Naive thymus-derived CD8-positive, alpha-beta T cell (primary cell): ENCODE measurements at places on chromosomes 1 and 21. TPM values are rescaled to one million over a fixed set of nuclear protein-coding genes. Genes with fewer than 3 reads are reported as not detected.

- H3K36me3 ChIP-seq: no peaks in the 10 kb centered on the region
- no peak for DNase-seq
- no peaks in the 10 kb centered on the region for H3K27me3 ChIP-seq
- no peak overlapping the region for H3K27ac ChIP-seq
- H3K4me1 ChIP-seq: no peaks in the 10 kb centered on the region
Observed at GRCh38 chr1:185441605-185442004, 124.6 kb upstream of the IVNS1ABP start.

- H3K27me3 ChIP-seq: no peaks in the 10 kb centered on the region
- H3K36me3 ChIP-seq: peaks cover 5% of the 10 kb centered on the region
- DNase-seq: no peak
- no peak overlapping the region for H3K4me3 ChIP-seq
Observed at GRCh38 chr1:77227381-77227780, 8.2 kb upstream of the PIGK start.

GRCh38 chr21:22536509-22536908, 1538.3 kb downstream of the NCAM2 start:
- H3K27me3 ChIP-seq: no peaks in the 10 kb centered on the region
- H3K36me3 ChIP-seq: peaks cover 3% of the 10 kb centered on the region
- no peak for DNase-seq
- no peaks in the 10 kb centered on the region for H3K4me1 ChIP-seq

DNA sequence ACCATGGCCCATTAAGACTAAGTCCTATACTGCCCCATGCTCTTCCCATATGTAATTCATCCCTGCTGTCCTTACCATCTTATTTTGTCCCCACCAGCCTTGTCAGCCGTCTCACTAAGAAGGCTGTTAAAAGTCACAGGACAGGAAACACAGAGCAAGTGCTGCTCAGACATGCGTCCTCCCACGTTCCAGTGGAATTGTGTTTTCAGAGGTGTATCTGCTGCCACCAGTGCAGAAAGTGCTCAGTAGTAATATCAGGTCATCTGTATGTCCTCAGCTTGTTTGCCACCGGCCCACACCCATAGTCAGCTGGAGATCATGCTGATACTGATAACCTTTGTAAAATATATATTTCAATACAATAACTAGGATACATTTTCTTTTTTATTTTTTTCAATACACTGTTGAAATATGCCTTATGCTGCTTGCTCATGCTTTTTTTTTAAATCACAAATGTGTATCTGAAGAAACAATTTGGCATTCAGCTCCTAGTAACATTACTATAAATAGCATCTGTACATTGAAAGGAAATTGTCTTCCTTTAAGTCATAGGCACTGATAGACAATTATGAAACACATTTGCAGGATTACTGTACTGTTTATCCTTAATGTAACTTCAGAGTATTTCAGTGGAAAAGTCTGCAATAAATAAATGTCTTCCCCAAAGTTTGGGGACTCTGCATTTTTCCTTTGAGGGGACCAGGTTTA, 156.9 kb downstream of the EDEM3 start:
- no peak for DNase-seq
- no peak overlapping the region for H3K4me3 ChIP-seq
- H3K27me3 ChIP-seq: no peaks in the 10 kb centered on the region
- no peaks in the 10 kb centered on the region for H3K4me1 ChIP-seq

- H3K27me3 ChIP-seq: peaks cover 14% of the 10 kb centered on the region
- no peaks in the 10 kb centered on the region for H3K36me3 ChIP-seq
- H3K4me1 ChIP-seq: no peaks in the 10 kb centered on the region
- H3K4me3 ChIP-seq: no peak overlapping the region
- DNase-seq: no peak
- H3K27ac ChIP-seq: no peak overlapping the region
Observed at GRCh38 chr1:233668146-233668724, 54.3 kb downstream of the KCNK1 start.

DNA sequence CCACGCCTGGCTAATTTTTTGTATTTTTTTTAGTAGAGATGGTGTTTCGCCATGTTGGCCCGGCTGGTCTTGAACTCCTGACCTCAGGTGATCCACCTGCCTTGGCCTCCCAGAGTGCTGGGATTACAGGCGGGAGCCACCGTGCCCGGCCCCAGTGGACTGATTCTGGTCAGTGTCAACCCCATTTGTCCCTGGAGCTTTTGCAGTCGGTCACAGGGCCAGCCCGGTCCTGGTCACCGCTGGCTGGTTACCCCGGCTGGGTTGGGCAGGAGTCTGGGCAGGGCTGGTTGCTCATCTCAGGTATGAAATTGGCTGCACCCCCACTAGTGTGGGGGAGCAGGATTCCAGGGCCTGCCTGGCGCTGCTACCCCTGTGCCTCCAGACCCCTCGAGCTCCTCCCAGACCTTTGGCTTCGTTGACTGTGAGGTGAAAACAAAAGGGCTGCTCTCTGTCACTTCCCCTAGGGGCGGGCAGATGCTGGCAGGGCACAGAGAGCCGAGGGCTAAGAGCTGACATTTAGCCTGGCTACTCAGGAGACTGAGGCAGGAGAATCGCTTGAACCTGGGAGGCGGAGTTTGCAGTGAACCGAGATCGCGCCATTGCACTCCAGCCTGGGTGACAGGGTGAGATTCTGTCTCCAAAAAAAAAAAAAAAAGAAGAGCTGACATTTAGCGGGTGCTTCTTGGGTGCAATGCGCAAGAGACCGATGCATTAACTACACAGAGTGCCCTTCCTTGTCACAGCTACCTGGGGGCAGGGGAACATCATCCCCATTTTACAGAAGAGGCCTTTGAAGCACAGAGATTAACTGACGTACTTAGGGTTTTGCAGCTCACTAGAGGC, 10.6 kb downstream of the TNFRSF1B start:
- peak overlapping the region; percentile 98 for H3K27ac ChIP-seq
- H3K36me3 ChIP-seq: no peaks in the 10 kb centered on the region
- no peak for DNase-seq
- H3K27me3 ChIP-seq: no peaks in the 10 kb centered on the region

GRCh38 chr1:10909697-10910680, 102.5 kb upstream of the TARDBP start:
- H3K36me3 ChIP-seq: no peaks in the 10 kb centered on the region
- no peak overlapping the region for H3K4me3 ChIP-seq
- DNase-seq: peak; percentile 81
- peaks cover 31% of the 10 kb centered on the region for H3K4me1 ChIP-seq
- H3K27me3 ChIP-seq: no peaks in the 10 kb centered on the region

DNA sequence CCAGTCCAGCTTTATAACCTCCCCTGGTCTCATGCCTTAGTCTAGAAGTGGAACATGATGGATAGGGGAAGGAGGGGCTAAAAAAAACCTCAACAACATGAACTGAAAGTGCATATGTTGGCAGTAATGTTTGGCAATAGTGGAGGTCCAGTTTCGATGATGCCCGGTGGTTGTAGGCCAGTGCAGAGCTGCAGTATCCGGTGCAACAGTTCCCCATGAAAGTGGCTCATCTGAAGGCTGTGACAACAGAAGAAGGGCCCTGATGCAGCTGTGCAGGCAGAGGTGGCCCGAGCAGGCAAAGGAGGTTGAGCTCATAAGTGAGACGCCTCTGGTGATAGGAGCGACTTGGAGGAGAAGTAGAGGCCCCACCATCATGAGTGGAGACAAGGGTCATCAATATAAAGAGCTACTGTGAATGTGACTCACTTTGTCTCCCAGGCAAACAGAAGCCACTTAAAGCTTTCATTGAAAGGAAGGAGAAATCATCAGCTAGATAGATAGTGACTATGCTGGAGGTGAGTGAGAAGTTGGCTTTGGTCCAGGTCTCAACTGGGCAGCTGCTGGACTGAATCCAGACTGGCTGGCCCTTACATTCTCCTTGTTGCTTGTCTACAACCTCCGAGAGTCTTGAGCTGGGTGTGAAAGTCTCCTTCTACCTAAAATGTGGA, 10.2 kb upstream of the CREG1 start:
- no peak for DNase-seq
- H3K27me3 ChIP-seq: no peaks in the 10 kb centered on the region
- H3K4me1 ChIP-seq: no peaks in the 10 kb centered on the region
- H3K4me3 ChIP-seq: no peak overlapping the region
- H3K27ac ChIP-seq: no peak overlapping the region
- no peaks in the 10 kb centered on the region for H3K36me3 ChIP-seq

- H3K27me3 ChIP-seq: no peaks in the 10 kb centered on the region
- no peaks in the 10 kb centered on the region for H3K4me1 ChIP-seq
Observed at GRCh38 chr1:111419037-111419436, 8.5 kb downstream of the OVGP1 start.

The RAB7B gene
- total RNA-seq: not detected
